ENCODE measurements at places on chromosomes 4 and X.
A peak's percentile ranks its signal among the peaks of the same experiment; 100 is the strongest.

DNA sequence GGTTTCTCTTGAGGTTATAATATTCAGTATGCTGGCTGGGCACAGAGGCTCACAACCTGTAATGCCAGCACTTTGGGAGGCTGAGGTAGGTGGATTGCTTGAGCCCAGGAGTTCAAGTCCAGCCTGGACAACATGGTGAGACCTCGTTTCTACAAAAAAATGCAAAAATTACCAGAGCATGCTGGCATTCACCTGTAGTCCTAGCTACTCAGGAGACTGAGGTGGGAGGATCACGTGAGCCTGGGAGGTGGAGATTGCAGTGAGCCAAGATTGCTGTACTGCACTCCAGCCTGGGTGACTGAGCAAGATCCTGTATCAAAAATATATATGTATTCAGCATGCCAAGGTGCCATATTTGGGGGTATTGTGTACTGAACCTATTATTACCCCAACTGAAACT, 552.5 kb downstream of the ADGRL3 start:
- DNase-seq: no peak

DNA sequence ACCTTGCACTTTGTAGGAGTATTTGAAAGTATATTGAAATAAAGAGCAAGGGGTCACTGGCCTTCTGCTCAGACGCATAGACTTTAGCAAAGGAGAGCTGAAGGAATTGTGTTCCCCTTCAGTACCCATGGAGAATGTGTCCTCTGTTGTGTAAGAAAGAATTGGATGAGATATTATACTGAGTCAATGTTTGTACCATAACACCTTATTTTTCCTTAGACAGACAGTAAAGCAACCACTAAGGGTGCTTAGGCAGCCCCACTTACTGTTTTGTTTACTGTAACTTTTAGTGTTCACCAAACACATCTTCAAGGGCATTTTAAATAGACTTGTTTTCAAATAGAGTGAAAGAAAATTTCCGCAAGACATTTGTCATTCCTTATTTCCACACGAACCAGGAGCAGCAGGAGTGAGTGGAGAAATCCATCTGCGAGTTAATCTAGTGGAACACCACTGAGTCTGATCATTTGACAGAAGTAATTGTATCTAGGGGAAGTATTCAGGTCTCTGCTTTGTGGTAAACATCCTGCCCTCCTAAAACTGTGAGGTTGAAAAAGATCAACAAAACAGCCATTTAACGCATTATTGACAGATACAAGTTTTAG, 89.5 kb downstream of the SLIT2 start:
- no peak for DNase-seq

DNA sequence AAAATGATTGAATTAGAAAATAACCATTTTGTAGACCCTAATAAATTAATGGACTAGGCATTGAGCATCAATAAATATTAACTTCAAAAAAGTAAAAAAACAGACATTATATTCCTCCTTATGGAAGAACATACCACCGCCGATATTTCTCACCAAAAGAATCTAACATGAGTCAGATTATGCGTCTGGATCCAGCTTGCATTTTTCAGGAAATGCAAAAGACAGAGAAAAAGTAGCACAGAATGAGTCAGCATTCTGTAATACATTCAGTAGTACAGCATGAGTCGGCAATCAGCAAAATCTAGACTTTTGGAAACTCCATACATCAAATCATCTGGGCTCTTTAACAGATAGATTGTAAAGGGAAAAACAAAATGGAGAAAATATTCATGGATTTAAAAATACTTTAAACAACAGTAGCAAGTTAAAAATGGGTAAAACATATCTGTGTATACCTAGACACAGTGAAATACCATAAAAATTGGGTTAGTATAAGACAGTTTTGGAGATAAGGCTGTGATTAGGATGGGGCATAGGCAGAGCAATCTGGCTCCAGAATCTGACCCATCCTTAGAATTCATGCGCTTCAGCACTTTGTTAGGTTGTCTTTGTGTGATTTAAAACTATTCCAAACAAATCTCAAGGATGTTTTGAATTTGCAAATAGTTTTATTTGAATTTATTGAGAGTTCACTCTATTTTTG, 633.0 kb upstream of the FAM241A start:
- DNase-seq: no peak

GRCh38 chrX:130778773-130779172, 124.2 kb downstream of the ENOX2 start:
- DNase-seq: peak; percentile 2

GRCh38 chrX:3549411-3549911, 164.0 kb downstream of the PRKX start:
- peak; percentile 11 for DNase-seq

DNA sequence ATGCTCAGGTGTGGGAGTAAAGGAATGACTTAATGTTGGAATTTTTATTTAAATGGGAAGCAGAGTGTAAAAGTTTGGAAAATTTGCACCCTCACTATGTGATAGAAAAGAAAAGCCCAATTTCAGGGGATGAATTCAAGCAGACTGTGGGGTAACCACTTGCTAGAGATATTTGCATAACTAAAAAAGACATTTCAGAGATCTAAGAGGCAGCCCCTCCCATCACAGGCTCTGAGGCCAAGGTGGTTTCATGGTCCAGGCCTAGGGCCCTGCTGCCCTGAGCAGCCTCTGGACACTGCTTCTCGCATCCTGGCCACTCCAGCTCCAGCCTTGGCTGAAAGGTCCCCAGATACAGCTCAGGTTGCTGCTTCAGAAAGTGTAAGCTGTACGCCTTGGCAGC, 5.9 kb upstream of the XPNPEP2 start:
- no peak for DNase-seq

DNA sequence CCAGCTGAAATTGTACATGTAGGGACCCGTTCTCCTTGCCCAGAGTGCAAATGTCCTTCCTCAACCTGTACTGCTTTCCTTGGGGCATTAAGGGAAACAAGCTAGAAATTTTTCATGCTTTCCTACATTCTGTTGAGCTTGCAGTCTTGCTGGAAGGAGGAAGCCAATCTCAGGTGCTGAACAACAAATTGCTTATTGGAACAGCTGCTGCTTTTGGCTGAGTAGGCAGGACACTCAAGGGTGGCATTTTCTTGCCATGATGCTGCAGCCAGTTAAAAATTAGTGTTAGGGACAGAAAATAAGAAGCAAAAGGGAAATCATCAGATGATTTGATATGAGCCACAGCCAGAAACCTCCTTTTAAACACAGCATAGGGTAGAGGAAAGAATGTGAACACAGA, 223.7 kb downstream of the QDPR start:
- DNase-seq: no peak

GRCh38 chr4:24091639-24092233, 201.9 kb upstream of the PPARGC1A start:
- DNase-seq: no peak

GRCh38 chrX:12950851-12951594, 23.9 kb upstream of the TMSB4X start:
- DNase-seq: no peak

- no peak for DNase-seq
These were observed 97.8 kb downstream of the ZNF827 start for GRCh38 chr4:145840801-145841200.

- DNase-seq: no peak
These were observed 189.8 kb upstream of the ANK2 start for GRCh38 chr4:112859456-112860184.

GRCh38 chrX:8341814-8342590, 122.6 kb upstream of the VCX3B start:
- no peak for DNase-seq

- DNase-seq: peak; percentile 43
These were observed 66.9 kb downstream of the ARHGEF38 start for GRCh38 chr4:105619188-105619931.

- DNase-seq: peak; percentile 50
These were observed 123.3 kb upstream of the TBL1X start for GRCh38 chrX:9341291-9342201.
